Fibroblast of upper back skin (primary cell): ENCODE measurements at places on chromosomes 1 and 21.
A peak's percentile ranks its signal among the peaks of the same experiment; 100 is the strongest.

DNA sequence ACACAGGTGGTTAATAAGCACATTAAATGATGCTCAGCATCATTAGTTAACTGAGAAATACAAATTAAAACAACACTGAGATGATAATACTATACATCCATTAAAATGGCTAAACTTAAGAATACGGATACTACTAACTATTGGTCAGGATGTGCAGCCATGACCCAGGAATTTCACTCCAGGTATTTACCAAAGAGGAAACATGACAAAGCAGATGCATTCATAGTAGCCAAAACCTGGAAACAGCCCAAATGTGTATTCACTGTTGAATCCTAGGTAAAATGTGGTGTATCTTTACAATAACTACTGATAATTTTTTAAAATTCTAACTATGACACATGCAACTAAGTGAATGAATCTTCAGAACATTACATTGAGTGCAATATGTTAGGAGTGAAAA is 73.0 kb downstream of the PTPRC start:
- peak; percentile 9 for DNase-seq

DNA sequence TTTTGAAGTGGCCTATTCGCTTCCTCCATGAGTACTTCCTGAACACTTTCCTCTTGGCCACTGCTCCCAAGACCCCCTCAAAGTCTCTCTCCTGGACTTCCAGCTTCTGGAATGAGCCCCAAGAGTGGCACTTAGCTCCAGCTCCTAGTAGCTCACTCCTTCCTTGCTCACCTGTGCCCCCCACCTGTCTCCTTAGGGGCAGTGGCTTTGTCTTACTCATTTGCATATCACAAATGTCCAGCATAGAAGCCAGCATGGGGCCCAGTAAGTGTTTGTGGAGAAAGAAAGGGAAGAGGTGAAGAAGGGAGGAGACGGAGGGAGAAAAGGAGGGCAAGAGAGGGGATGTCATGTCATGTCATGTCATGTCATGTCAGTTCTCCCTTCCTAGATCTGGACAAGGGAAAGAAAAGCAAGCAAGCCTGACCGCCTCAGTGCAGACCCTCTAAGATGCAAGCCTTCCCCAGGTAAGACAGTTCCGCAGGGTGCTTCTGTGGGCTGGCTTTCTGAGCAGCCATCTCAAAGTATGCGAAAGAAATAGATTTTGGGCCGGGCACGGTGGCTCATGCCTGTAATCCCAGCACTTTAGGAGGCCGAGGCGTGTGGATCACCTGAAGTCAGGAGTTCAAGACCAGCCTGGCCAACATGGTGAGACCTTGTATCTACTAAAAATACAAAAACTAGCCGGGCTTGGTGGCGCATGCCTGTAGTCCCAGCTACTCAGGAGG is 6.9 kb upstream of the MX1 start:
- DNase-seq = no peak

- no peak for DNase-seq
Observed at GRCh38 chr1:116448785-116449385, 75.8 kb downstream of the ATP1A1 start.

DNA sequence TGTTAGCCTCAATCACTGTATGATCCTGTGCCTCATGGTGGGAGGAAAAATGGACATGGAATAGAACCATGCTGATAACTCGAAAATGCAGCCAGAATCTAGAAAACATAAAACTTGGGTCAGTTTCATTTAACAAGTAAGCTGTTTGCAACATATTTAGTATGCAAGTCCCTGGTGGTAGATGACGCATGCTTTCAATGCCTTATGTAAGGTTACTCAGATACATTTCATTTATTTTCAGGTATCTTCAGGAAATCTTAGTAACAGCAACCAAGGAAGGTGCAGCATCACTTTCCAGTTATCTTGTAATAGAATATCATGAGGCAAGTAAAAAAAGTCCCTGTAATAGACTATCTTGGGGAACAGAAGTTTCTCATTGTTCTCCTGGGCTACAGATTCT is 92.9 kb downstream of the RYR2 start:
- DNase-seq = no peak

GRCh38 chr1:16727190-16728111 is 12.9 kb upstream of the RNU1-4 start:
- DNase-seq = peak; percentile 50

GRCh38 chr1:159900086-159900680 is at the start of gene CFAP45:
Gene CFAP45, minus strand, starts transcription at chr1:159900165. Its CDS starts 67 bp downstream, at chr1:159900098.
- peak; percentile 64 for DNase-seq

DNA sequence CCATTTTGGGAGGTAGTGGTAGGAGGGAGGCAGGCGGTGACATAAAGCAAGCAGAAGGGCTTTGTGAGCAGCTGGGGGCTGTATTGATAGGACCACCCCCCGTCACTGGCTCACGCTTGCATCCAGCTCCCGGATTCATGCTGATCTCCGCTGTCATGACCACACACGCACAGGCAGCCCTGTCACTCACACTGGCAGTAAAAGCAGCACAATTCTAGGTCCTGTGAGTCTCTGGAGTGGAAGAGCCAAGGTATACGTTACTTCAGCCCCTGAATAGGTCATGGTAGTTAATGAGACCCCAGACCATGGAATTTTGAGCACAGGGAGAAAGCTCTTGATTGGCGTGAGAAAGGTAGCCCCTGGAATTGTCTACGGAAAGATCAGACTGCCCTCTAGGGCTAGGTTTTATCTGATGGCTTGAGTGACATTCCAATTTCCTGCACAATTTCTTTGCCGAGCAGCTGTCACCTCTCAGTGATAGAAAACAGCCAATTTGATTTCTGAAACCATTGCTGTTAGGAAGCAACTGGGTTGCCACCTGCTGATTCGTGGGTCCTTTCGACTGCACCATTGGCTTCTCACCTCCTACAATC is 5.4 kb downstream of the OR2B11 start:
- DNase-seq = no peak

DNA sequence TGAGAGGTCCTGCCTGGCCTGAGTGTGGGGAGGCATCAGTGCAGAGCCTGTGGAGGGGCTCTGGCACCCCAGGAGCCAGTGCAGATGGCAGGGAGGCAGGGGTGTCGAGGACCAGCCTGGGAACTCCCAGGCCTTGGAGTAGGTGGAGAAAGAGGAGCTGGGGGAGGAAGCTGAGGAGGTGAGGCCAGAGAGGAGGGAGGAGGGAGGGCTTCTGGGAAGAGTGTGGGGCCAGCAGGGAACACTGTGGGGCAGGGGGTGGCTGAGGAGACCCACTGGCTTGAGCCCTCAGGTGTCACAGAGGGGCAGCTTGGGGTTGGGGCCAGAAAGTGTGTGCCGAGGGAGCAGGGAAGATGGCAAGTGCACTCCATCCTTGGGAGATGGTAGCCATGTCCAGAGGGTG is 3.8 kb downstream of the COQ8A start:
- DNase-seq = no peak

GRCh38 chr1:200640373-200640962 is 19.9 kb upstream of the KIF14 start:
- DNase-seq = no peak

DNA sequence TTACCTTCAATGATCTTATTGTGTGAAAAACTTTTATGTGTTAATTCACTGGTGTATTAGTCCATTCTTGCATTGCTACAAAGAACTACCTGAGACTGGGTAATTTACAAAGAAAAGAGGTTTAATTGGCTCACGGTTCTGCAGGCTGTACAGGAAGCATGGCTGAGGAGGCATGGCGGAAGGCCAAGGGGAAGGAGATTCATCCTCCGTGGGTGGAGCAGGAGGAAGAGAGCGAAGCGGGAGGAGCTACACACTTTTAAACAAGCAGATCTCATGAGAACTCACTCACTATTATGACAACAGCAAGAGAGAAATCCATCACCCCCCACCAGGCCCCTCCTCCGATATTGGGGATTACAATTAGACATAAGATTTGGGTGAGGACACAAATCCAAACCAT is 44.2 kb upstream of the RGS7 start:
- no peak for DNase-seq

- DNase-seq = peak; percentile 60
Observed at GRCh38 chr21:37459575-37459974, 93.0 kb downstream of the DYRK1A start.

DNA sequence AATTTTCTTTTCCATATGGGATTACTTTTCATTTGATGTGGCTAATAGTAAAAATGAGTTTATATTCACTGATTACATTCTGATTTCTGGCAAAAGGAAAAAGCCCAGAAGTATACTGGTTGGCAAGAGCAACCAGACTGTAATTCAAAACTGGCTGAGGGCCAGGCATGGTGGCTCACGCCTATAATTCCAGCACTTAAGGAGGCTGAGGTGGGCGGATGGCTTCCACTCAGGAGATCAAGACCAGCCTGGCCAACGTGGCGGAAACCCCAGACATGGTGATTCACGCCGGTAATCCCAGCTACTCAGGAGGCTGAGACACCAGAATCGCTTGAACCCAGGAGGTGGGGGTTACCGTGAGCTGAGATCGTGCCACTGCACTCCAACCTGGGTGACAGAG is 14.5 kb downstream of the SYT11 start:
- DNase-seq = peak; percentile 24

- DNase-seq = no peak
Observed at GRCh38 chr1:42034426-42034825, 115.7 kb upstream of the HIVEP3 start.

GRCh38 chr1:108011295-108011694 is 46.3 kb upstream of the VAV3 start:
- no peak for DNase-seq

- peak; percentile 89 for DNase-seq
Observed at GRCh38 chr1:93815366-93816110, 63.5 kb downstream of the DNTTIP2 start.

DNA sequence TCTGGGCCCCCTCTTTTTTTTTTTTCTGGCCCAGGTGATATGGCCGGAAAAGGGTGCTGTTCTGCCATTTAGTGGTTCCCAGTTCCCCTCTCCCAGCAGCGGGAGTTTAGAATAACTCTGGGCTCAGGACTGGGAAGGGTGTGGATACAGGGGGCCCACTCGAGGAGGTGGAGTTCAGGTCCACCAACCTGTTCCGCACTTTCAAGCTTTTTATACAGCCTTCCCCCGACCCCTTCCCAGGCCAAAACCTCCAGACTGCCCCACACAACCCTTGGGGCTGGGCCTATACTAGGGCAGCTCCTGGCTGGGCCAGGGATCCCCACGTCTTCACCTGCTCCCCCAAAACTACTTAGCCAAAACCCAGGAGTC is 402 bp downstream of the PLEKHG5 start:
- DNase-seq = no peak

- no peak for DNase-seq
Observed at GRCh38 chr1:1427820-1428148, 6.7 kb upstream of the ANKRD65 start.

GRCh38 chr1:183148599-183148998 is 37.5 kb upstream of the LAMC2 start:
- DNase-seq = peak; percentile 38

DNA sequence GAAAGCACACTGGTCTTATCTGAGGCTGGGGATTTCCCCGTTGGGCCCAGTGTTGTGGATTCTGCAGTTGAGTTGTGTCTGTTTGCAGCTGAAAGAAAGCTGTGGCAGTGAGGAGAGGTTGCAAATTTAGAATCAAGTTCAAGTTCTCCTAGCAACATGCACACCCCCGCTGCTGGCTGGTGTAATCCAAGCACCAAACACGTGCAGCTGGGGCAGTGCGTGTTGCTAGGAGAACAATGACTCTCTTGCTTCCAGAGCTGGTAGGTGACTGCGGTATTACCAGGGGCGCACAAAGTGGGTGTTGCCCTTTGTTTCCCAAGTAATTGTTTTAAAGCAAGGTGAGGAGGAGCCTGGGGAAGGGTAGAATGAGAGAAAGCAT is 91.5 kb downstream of the IER5 start:
- DNase-seq = peak; percentile 39

DNA sequence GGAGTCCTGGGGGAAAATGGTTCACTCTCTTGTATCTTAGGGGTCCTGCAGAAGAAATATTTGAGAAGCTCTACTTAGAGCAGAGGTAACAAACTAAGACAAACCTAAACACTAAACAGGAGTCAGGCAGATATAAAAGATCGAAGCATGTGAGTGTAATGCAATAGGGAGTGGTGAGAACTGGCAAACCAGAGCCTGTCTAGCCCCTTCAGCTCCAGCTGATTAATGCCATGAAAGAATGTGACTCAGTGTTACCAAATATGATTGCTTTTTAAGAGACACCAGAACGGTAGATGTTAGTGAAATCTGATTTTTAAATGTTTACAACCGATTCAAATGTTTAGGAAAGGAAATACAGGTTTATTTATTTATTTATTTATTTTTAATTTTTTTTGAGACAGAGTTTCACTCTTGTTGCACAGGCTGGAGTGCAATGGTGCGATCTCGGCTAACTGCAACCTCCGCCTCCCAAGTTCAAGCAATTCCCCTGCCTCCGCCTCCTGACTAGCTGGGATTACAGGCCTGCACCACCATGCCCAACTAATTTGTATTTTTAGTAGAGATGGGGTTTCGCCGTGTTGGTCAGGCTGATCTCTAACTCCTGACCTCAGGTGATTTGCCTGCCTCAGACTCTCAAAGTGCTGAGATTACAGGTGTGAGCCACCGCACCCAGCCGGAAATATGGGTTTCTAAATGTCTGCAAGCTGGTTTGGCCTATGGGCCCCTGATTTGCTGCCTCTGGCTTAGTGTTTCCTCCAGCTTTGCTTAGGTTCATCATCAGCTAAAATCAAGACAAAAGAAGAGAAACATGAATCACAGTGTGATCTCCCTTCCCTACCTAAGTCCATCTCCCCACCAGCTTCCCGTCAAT is 12.2 kb downstream of the TXNIP start:
- DNase-seq = no peak

GRCh38 chr1:21543598-21543997 is 34.4 kb downstream of the ALPL start:
- no peak for DNase-seq

GRCh38 chr1:94925004-94925403 is 1.9 kb downstream of the CNN3 start:
- DNase-seq = peak; percentile 56
